Naive thymus-derived CD4-positive, alpha-beta T cell (primary cell): ENCODE measurements at places on chromosomes 2 and 18. TPM values are rescaled to one million over a fixed set of nuclear protein-coding genes. Genes with fewer than 3 reads are reported as not detected.

GPD2 gene
- total RNA-seq, result 11.6 TPM

INPP5D gene
- 159 TPM for total RNA-seq

CYS1 gene
- total RNA-seq, result not detected

ERICH2 gene
- not detected for total RNA-seq

TMEM198 gene
- 0.51 TPM for total RNA-seq

REEP1 gene
- total RNA-seq, result 0.29 TPM

FOXI3 gene
- total RNA-seq, result not detected

MAB21L4 gene
- not detected for total RNA-seq

C2orf72 gene
- total RNA-seq, result not detected
